ENCODE measurements at places on chromosomes 13 and 19. TPM values are rescaled to one million over a fixed set of nuclear protein-coding genes. Genes with fewer than 3 reads are reported as not detected.

Gene ZNF546
- total RNA-seq: 1.6 TPM

Gene TINCR
- 1.8 TPM for total RNA-seq

Gene SIAH3
- total RNA-seq: 0.04 TPM

Gene PLEKHF1
- total RNA-seq: 2.7 TPM

Gene DNM2
- 93.9 TPM for total RNA-seq

Gene FCAR
- total RNA-seq: not detected

Gene DENND1C
- 0.48 TPM for total RNA-seq

Gene RHPN2
- 67.9 TPM for total RNA-seq

Gene SCEL
- 5.4 TPM for total RNA-seq

Gene ZNF491
- total RNA-seq: 4.8 TPM

Gene KRTDAP
- 1.6 TPM for total RNA-seq

Gene ZNF555
- 7.4 TPM for total RNA-seq

Gene PGLYRP1
- not detected for total RNA-seq

Gene AZU1
- not detected for total RNA-seq

Gene CEACAM20
- total RNA-seq: 1.5 TPM

Gene ZNF253
- total RNA-seq: 16.2 TPM

Gene PVR
- total RNA-seq: 123 TPM

Gene LILRB3
- 0.24 TPM for total RNA-seq

Gene LPAR6
- total RNA-seq: 25.4 TPM

Gene ICAM4
- total RNA-seq: 7.9 TPM

Gene MIER2
- total RNA-seq: 8.4 TPM

Gene CRB3
- 71.4 TPM for total RNA-seq

Gene MRPL57
- total RNA-seq: 25.1 TPM

Gene KISS1R
- total RNA-seq: 1.4 TPM

Gene ZNF837
- 5.0 TPM for total RNA-seq

Gene RAB3D
- 63.7 TPM for total RNA-seq

Gene ANGPTL8
- 25.5 TPM for total RNA-seq

Gene ZNF836
- 4.3 TPM for total RNA-seq

Gene CLEC4G
- total RNA-seq: not detected

Gene TEX26
- 0.36 TPM for total RNA-seq

Gene PSG11
- not detected for total RNA-seq

Gene MIPEP
- total RNA-seq: 19.8 TPM

Gene MYO16
- 0.23 TPM for total RNA-seq

Gene KLK15
- total RNA-seq: not detected

Gene ZNF497
- 1.5 TPM for total RNA-seq

Gene CRYL1
- total RNA-seq: 66.2 TPM

Gene TEX29
- not detected for total RNA-seq

Gene OR7A5
- not detected for total RNA-seq

Gene ATP4B
- total RNA-seq: 16.2 TPM

Gene SIGLEC14
- 0.13 TPM for total RNA-seq

Gene CHST8
- 0.36 TPM for total RNA-seq

Gene CEACAM1
- 7.1 TPM for total RNA-seq

Gene TNFSF11
- total RNA-seq: 0.83 TPM

Gene ACTMAP
- 3.8 TPM for total RNA-seq

Gene GJA3
- total RNA-seq: 0.16 TPM

Gene SELENOV
- total RNA-seq: 0.50 TPM

Gene SLITRK5
- 0.27 TPM for total RNA-seq

Gene ZNF100
- 9.7 TPM for total RNA-seq

Gene MAG
- total RNA-seq: 2.8 TPM

Gene RNF113B
- not detected for total RNA-seq
